ENCODE measurements at places on chromosomes 3 and 15.
A peak's percentile ranks its signal among the peaks of the same experiment; 100 is the strongest.

- no peak for DNase-seq
Observed at GRCh38 chr3:50401978-50402595, 42.8 kb upstream of the TMEM115 start.

GRCh38 chr3:4999531-5000184 lies 20.4 kb downstream of the BHLHE40 start:
- no peak for DNase-seq

DNA sequence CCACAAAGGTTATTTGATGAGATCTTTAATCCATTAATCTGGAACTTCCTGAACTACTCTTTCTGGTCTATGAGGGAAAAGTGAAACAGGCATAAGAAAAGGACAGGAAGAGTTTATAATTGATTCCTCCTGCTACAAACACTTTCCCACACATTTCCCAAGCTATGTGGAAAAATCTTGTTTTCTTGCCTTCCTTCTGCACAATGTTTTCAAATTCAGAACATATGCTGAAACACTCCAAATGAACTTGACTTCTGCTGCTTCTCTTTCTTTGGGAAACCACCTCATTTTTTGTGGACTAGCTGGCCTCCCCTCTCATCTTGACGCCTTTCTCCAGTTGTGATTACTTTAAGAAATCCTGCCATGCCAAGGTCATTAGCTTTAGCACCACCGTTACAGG lies 100.7 kb upstream of the PTPRG start:
- DNase-seq: no peak

- no peak for DNase-seq
Observed at GRCh38 chr3:115498898-115499297, 124.4 kb upstream of the GAP43 start.

DNA sequence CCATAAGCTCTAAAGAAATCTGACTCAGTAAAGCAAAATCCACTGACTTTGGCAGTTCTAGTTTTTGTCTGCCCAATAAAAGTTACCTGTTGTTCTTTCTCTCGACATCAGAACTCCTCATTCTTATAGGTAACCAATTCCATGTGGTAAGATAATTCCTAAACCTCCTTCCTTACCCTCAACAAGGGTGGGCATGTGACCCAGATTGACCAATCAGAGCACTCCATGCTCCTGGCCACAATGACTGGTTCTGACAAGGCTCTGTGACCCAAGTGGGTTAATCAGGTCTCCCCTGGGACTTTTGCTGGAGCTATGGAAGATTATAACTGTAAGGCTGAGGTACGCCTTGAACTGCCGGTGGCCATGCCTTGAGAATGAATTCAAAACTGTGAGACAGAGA lies 31.7 kb downstream of the LINS1 start:
- no peak for DNase-seq

DNA sequence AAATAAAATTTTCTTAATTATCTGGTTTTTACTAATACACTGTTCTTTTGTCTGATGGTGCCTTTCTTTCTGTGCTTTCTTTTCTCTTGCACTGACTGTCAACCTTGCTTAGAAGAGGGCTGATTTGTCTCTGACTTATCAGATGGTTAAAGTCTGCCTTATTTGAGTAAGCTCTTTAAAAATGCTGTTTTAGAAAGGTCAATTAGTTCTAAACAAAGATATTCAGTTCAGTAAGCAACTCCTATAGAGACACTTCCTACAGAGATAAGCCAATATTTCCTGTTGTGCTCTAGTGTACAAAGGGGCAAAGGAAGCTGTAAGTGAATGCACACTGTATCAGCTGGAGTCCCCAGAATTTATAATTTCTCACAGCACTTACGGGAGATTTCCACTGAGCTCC lies 153.4 kb upstream of the TSPAN3 start:
- peak; percentile 1 for DNase-seq

GRCh38 chr3:71006810-71007785 lies 576.4 kb downstream of the FOXP1 start:
- peak; percentile 21 for DNase-seq

DNA sequence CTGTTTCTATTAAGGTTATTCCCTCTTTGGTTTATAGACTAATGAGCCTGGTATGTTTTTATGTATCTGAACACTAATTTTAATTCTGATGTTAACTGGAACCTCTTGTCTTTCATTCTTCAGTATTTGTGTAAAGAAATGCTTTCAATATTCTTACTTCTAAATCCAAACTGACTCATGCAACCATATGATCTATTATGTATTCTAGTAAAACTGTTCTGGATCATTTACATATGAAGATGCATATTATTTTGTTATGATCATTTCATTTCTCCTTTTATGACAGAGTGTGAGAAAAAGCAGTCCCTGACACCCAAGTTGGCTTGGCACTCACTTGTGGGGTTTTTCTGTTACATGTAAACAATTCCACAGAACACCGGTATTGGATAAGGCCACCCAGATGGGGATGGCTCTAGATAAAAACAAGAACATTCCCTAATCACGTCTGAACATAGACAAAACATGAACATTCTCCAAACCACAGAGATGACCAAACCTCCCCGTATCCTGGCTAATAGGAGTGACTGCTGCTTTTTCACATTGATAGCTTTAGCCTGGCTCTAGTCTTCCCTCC lies 72.2 kb upstream of the EPHB3 start:
- no peak for DNase-seq

DNA sequence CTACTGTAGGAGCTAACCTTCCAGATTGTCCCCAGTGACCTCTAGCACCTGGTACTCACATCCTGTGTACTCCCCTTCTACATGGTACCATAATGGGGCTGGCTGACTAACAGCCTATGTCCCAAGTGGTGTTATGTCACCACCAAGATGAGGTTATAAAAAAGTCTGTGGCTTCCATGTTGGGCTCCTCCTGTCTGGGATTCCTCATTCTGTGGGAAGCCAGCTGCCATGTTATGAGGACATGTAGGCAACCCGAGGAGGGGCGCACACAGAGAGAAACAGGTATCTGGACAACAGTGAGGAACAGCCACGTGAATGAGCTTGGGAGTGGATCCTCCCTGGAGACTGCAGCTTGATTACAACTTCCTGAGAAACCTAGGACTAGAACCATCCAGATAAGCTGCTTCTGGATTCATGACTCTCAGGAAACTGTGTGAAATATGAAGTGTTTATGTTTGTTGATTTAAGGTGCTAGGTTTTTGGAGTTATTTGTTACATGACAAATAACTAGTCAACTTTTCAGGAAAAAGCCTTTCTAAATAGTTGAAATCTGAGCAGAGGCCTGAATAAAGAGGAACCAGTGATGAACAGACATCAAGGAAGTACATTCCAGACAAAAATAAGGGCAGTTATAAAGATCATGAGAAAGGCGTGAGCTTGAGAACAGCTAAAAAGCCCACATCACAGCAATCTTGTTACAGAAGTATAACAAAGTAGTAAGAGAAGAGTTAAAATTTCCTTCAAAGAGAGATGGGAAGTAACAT lies 21.7 kb downstream of the GOLIM4 start:
- DNase-seq: peak; percentile 20

- peak; percentile 56 for DNase-seq
Observed at GRCh38 chr15:40217166-40217824, 21.6 kb upstream of the PAK6 start.

DNA sequence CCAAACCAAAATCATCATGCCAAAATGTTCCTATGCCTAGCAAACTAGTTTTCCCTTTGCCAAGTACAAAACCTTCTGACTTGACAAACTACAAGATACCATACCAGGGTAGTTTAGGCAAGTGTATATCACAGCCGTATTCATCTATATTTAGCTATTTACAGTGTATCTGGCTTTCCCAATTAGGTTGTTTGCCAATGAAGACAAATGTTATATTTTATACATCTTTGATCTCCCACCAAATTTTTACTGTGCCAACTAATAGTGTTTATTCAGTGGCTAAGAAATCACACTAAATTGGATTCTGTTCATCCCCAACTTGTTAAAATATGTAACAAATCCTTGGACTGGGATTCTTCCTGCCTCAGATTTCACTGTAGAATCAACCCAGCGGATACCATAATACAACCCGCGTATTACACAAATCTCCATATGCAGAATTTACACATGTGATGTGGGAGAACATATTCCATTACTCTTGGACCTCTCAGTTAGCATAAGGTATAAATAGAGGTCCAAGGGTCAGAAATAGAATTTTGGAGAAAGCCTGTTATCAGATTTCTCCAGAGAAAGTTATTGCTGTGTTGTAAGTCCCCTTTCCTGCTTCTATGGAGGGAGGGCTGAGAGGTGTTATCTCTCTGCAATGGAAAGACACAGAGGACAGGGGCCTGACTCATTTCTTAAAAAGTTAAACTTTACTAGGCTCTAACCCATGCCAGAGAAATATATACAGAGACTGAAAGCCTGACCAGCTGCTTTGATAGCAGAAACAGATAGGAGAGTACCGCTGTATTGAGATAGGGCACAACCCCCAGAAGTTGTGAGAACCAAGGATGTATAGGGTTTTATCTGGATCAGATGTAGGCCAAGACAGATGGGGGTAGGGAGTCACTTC lies 467.0 kb downstream of the FGF12 start:
- DNase-seq: no peak

DNA sequence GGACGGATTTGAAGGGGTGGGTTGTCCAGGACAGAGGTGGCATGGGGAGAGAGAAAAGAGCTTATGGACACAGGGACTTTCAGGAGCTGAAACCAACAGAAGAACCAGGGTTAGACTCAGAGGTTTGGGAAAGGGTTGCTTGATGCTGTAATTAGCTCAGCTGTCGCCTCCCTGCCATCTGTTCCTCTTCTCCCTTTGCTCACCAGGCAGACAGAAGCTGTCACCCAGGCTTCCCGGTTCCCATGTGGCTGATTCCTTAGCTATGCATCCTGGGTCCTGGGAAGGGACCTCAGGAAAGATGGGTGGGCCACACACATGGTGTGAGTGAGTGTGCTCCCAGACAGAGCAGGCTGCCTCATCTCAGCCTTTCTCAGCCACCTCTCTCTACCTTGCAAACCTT lies 14.1 kb downstream of the PTPN23 start:
- no peak for DNase-seq

Measured in A172 (cell line).